Epithelial cell of proximal tubule (primary cell): ENCODE measurements at places on chromosomes 11 and 22. TPM values are rescaled to one million over a fixed set of nuclear protein-coding genes. Genes with fewer than 3 reads are reported as not detected.
A peak's percentile ranks its signal among the peaks of the same experiment; 100 is the strongest.

DNA sequence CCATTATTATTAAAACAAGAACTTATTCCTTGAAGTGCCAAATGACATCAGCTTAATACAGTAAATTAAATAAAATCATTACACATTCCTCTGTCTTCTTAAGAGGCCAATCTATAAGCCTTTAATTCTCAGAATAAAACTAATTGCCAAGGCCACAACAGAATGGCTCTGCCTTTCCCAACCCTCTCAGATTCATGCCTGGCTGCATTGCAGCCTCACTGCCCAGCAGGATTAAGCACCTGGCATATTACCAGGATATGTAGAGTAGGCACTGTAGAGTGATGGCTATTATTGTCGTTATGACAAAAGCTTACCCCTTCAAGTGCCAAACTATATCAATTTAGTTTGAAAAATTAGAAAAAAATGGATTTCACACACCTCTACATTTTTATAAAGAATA, 9.4 kb upstream of the CALCA start:
- no peak for DNase-seq

DNA sequence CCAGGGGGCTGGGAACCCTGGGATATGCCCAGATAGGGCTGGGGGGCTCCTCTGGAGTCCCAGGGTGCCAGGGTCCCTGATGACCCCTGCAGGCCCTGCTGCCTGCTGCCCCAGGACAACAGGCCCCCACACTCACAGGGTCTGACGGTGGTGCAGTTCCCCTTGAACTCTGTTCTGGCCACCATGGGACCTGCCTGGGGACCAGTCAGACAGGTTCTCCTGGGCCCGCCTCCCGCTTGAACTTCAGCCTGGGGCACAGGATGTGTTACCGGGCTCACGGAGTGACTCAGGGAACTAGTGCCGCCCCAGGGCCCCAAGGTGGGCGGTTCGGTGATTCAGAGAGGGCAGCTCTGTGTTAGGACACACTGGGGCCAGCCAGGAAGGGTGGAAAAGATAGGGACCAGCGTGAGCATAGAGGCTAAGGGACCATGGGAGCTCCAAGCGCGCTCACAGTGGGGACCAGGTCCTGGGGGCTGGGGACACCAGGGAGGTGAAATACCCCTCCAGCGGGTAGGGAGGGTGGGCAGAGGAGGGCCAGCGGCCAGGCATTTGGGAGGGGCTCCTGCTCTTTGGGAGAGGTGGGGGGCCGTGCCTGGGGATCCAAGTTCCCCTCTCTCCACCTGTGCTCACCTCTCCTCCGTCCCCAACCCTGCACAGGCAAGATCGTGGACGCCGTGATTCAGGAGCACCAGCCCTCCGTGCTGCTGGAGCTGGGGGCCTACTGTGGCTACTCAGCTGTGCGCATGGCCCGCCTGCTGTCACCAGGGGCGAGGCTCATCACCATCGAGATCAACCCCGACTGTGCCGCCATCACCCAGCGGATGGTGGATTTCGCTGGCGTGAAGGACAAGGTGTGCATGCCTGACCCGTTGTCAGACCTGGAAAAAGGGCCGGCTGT, 21.5 kb upstream of the TXNRD2 start:
- DNase-seq = no peak

- DNase-seq = no peak
Measured at GRCh38 chr11:61632096-61632495, 48.1 kb upstream of the DAGLA start.

DNA sequence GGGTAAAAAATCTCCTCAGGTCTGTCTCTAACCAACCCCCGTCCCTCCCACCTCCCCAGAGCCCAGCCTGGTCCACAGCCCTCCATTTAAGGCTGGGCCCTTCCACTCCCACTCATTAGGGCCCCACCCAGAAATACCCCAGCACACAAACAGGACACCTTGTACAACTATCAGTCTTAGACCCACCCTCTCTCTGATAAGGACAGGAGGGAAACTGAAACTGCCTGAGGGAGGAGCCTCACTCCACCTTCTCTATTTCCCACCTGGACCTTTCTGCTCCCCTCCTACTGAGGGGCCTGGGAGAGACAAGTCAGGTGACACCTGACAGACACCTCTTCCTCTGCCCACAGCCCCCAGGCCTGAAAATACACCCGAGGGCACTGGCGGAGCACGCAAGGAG, 90.2 kb downstream of the PLEKHA7 start:
- no peak for DNase-seq

DNA sequence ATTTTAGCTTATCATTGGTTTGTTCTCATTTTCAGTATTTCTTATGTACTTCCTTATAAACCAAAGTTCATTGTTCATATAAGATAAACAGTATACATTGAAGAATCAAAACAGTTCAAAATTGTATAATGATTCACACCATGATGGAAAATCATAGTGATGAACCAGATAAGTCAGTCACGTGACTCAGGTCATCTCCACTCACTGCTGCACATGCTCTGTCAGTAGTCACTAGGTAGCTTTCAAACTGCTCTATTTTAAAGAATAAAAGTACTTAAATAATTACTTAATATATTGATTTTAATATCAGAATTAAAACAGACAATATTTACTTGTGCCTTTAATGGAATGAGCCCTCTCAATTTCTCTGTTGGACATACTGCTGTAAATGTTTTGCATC, 37.5 kb downstream of the PDHX start:
- no peak for DNase-seq

DNA sequence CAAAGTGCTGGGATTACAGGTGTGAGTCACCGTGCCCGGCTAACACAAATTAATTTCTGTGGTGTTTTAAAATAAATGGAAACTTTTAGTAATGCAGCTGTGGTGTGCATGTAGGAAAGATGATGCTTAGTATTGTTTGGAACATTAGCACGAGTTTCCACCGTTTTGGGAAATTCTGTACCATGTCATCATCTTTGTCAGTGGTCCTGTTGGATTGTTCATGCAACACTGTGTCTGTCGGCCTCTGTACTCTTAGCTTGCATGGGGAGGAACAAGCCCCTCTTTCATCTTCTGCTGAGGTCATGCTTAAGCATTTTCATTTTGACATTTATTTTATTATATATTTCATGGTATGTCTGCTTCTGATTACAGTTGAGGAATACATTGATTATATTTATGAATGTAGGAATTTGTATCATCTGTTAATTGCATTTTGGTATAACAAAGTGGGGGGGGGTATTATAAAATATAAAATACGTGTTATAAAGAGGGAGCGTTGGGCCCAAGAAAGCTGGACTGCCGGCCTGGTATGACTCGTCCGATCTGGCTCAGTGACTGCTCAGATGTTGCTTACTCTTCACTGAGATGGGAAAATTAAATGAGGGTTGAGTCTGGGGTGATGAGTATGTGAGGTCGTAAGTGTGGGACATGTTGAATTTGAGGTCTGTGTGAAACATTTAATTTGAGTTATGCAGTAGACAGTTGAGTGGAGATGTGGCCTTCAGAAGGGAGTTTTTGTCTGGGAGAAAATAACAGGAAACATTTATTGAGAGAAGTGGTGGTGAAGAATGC, 28.7 kb downstream of the CECR2 start:
- peak; percentile 6 for DNase-seq

DNA sequence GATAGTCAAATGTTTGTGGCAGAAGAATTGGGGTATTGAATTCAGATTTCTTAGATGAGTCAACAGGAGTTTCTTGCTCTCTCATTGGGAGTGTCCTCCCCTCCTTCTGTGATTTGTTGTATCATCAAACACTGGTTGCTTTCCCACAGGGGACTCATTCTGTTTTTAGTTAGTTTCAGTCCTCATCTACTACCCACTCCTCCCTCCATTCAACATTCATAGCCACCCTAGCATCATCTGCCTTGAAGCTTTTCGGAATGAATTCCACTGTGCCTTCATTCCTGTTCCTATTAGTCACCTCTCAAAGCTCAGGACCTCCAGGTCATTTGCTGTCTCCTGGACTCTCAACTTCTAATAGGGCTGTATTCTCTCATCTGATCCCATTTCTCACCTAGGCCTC, 31.5 kb upstream of the RAB38 start:
- peak; percentile 12 for DNase-seq

GRCh38 chr11:31414338-31414737, 44.7 kb downstream of the DNAJC24 start:
- no peak for DNase-seq

GRCh38 chr11:94130298-94131046, 1.8 kb downstream of the PANX1 start:
- no peak for DNase-seq

DNA sequence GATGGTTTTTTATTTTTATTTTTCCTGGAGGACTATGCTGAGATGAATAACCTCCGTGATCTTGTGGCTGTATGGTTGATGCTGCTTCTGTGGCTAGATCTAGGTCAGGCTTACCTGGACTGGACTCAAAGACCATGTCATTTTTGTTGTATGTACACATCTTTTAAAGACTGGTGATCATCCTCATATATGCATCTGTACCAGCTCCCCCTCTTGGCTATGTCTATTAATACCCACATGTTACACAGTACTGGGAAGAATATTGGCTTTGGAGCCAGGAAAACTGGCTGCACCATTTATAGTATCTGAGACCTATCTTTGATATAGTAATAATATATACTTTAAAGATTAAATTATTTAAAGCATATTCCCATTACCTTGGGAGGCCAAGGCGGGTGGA, 18.4 kb upstream of the PITPNB start:
- DNase-seq = no peak

DNA sequence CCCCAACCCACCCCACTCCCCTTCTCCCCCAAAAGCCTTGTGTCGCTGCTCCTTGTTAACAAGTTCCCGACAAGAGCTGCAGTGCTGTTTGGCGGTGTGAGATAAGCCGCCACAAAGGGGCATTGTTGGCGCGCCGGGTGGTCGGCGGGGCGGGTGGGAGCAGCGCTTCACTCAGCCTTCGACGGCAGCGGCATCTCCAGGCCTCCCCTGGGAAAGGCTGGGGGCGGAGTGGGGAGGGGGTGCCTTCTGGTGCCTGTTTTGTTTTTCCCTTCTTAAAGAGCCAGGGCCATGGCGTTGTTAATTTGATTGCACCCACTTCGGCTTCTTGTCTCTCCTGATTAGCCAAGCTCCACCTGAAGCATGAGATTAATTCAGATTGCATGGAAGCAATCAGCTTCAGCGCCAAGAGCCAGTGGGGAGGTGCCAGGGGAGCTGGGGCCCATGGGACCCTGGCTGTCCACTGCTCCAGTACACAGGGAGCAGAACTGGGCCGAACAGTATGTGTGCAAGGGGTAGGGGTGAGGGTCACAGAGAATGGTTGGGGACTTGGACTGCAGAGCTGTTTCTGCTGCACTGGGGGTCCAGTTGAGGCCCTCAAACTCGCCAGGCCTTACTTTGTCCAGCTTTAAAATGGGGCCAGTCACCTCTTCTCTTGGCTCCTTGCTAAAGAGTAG, 165.1 kb downstream of the CEP164 start:
- no peak for DNase-seq

- DNase-seq = no peak
Measured at GRCh38 chr11:34238966-34239365, 118.8 kb downstream of the ABTB2 start.

- DNase-seq = no peak
Measured at GRCh38 chr22:49155770-49156580, 671.7 kb downstream of the BRD1 start.

The MRGPRX4 gene
- not detected in 2 replicates for total RNA-seq

The TREH gene
- total RNA-seq = not detected in 2 replicates

The SCN4B gene
- total RNA-seq = under 0.01 TPM in 1 of 2 replicates, not detected in the other

The CCDC85B gene
- total RNA-seq = 76.5 and 94.2 TPM in 2 replicates

The POTEH gene
- not detected in 2 replicates for total RNA-seq

The SYT9 gene
- total RNA-seq = 0.29 and 0.46 TPM in 2 replicates

The RFPL3 gene
- total RNA-seq = not detected in 2 replicates

The OR10A2 gene
- not detected in 2 replicates for total RNA-seq

The MYRF gene
- 7.6 and 25.0 TPM in 2 replicates for total RNA-seq
